Large intestine (tissue), 12 donors: ENCODE measurements at places on chromosomes 6 and 20. TPM values are rescaled to one million over a fixed set of nuclear protein-coding genes. Genes with fewer than 3 reads are reported as not detected.

GRCh38 chr6:151649835-151650234 is 156.0 kb downstream of the CCDC170 start:
- DNase-seq, result no peak

DNA sequence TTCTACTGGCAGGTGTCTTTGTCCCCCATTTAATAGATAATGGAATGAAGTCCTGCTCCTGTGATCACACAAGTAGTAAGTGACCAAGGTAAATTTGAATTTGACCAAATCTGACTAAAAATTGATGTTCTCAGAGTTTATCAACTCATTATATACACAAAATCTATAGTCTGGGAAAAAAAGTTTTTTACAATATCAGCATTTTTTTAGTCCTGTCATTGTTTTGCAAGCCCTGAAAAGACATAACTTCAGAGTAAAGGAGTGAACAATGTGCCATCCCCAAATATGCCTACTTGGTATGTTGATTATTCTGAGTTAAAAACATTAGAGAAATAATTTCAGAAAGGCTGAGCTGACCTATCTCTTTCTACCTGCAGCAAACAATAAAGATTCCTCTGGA is 114.2 kb downstream of the C6orf58 start:
- DNase-seq, result no peak

- no peak for DNase-seq
These were observed 40.2 kb upstream of the MRGBP start for GRCh38 chr20:62755817-62756724.

GRCh38 chr6:139853302-139853992 is 479.0 kb upstream of the CITED2 start:
- peak; percentile 91 for DNase-seq

DNA sequence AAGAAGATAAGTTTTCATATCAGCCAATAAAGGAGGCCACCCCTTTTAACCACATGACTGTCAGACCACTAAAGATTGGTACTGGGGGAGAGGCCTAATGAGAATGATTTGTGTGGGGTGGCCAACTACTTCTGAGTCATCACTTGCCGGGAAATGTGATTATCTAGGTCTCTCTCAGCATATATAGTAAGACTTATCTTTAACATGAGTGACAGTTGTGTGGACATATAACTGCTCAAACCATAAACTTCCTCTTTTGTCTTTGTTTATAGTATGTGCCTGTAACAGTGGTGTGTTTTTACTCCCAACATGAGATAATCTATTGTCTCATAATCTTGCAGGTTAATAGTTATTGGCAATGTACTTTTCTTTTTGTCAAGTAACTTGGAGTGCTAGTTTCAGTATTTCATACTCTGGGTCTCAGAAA is 312.4 kb downstream of the CDKAL1 start:
- no peak for DNase-seq

DNA sequence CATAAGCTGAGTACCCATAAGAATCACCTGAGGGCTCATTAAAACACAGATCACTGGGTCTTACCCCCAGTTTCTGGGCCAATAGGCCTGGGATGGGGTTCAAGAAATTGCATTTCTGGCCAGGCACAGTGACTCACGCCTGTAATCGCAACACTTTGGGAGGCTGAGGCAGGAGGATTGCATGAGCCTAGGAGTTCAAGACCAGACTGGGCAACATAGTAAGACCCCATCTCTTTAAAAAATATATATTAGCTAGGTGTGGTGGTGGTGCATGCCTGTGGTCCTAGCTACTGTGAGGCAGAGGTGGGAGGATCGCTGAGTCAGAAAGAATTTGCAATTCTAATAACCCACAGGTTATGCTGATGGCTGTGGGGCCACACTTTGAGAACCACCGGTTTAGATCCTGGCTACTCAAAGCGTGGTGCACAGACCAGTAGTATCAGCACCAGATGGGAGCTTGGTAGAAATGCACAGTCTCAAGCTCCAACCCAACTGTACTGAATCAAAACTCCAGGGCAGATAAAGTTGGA is 2.0 kb downstream of the CCM2L start:
- no peak for DNase-seq

DNA sequence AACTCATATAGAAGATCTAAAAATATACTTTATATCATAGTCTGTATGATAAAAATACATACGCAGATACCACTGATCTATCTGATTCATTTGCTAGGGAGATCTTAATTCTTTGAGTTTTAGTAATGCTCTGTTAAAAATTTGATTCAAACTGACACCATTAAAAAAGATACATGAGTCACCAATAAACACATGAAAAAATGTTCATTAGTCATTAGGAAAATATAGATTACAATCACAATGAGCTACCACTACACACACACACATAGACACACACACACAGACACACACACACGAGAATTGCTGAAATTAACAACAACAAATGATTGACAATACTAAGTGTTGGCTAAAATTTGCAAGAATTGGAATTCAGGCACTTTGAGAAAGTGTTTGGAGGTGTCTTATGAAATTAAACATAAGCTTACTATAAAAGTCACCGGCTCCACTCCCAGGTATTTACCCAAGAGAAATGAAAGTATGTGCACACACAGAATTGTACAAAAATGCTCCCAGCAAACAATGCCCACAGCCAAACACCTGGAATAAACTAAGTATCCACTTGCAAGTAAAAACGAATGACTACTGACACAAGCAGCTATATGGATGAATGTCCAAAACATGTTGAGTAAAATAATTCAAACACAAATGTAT is 117.7 kb upstream of the GGTLC1 start:
- no peak for DNase-seq

GRCh38 chr20:13701486-13701885 is 62.8 kb upstream of the TASP1 start:
- no peak for DNase-seq

- DNase-seq, result no peak
These were observed 16.2 kb downstream of the PM20D2 start for GRCh38 chr6:89162047-89162371.

- DNase-seq, result no peak
These were observed 183.2 kb downstream of the TINAG start for GRCh38 chr6:54491431-54491830.

DNA sequence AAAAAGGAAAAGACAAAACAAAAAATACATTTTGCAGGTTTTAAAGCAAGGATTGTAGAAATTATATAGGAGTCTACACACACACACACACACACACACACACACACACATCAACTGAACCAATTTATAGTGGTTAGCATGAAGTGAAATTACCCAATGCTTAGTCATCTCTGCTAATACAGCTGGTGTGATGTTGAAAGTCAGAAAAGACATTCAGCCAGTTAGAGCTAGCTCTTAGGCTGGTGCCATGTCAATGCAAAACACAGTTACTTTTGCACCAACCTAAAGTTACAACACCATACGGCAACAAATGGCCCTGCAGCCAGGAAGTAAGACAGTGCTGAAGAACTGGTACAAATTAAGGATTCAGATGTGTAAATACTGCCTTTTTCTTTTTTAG is 15.2 kb downstream of the FAM210B start:
- no peak for DNase-seq

- DNase-seq, result no peak
These were observed 22.0 kb downstream of the RANBP9 start for GRCh38 chr6:13689511-13690256.

DNA sequence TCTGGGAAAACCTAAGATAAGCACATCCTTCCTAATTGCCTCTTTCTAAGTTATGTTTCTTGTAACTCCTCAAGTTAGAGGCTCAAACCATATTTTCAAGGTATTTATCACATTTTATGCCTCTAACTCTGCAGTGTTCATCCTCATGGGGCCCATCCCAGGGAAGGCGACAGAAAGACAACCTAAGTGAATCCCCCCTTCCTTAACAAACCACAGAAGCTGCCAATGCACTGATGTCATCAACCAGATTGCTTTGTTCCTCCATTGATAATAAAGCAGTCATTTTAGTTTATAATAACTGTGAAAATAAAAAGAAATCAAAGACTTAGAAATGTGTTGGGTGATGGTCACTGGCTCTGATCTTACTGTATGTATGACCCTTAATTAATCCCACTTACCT is 119.5 kb upstream of the TCF21 start:
- DNase-seq, result no peak

DNA sequence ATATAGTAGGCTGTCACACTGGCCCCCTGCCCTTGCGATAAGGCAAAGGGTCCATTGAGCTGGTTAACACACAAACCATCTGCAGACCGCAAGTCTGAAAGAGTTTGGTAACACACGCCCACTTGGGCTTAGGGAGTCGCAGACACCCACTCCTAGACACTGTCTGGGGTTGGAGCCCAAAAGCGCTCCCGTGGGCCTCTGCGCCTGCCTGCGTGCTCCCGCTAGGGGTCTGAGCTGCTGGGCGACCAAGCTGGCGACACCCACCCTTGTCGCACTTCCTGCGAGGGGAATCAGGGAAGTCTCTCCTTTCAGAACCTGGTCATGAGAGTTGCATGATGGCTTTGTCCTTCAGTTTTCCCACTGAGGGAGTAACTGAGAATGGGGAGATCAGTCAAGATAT is 653.0 kb downstream of the HTR1B start:
- no peak for DNase-seq

DNA sequence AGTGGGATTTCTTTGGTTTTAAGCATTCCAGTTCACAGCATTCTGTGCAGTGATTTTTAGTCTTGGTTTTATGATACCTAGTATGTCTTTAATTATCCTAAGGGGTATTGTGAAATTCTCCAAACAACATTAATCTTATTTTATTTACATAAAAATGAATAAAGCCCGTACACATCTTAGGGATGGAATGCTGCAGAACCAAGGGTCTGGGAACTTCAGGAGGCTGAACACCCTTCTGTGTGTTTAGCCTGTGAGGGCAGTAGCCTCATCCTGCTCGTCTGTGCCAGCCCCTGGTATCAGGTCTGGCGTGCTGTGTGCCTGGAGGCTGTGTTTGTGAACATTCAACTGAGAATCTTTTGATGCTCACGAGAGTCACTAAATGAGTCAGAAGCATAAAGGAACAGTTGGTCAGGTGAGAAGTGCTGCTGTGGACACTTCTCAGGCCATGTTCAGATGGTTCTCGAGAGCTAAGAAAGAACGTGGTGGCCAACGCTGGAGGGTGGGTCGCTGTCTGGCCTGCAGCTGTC is 25.2 kb upstream of the C20orf204 start:
- no peak for DNase-seq

GRCh38 chr6:29905286-29905685 is 37.0 kb upstream of the HLA-A start:
- no peak for DNase-seq

DNA sequence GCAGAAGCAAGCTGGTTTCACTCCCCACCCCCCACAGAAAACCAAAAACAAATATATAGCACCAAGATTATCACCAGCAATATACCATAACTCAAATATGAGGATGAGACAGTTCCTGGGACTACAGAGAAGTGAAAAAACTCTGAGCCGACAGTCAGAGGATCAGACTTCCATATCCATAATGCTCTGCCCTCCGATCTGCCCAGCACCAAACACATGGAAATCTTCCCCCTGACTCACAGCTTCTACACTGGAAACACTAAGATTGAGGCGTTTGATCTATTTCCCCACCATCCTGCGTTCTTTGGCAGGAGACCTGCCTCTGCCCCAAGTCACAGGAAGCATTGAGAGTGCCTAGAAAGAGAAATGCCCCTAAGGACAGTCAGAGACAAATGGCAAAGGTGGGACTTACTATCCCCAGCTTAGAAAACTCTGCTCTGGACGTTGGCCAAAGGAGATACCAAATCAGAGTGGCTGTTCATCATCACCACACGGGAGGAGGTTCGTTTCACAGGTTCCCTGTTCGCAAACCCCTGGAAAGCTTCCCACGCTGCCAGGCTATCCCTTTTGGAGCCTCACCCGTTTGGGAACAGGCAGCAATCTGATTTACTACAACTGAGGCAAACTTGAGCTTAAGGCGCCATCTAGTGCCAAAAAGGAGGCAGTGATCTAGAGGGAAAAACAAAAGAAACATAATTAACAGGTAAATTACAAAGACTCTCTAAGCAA is 48.7 kb upstream of the SRSF6 start:
- DNase-seq, result no peak

DNA sequence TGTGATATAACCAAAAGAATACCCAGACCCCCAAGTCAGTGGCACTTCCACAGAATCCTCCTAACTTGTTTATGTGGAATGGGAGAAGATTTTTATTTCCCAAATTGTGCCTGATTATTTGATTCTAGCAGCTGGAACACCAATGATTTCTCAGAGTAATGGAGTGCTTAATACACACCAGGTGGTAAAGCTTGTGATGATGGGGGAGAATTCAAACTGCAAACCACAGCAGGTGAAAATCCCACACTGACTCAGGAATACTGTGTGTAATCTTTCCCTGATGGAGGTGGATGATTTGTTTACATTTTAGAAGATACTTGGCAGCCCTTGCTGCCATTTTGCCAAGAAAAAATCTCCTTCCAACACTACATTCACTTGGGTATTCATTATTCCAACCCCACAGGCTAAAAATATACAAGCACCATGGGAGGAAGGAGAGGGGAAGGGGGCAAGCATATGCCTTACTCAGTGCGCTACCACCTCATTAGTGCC is 212.7 kb upstream of the PLN start:
- DNase-seq, result no peak

GRCh38 chr6:29976588-29977424 is 34.5 kb downstream of the HLA-A start:
- peak; percentile 89 for DNase-seq

DNA sequence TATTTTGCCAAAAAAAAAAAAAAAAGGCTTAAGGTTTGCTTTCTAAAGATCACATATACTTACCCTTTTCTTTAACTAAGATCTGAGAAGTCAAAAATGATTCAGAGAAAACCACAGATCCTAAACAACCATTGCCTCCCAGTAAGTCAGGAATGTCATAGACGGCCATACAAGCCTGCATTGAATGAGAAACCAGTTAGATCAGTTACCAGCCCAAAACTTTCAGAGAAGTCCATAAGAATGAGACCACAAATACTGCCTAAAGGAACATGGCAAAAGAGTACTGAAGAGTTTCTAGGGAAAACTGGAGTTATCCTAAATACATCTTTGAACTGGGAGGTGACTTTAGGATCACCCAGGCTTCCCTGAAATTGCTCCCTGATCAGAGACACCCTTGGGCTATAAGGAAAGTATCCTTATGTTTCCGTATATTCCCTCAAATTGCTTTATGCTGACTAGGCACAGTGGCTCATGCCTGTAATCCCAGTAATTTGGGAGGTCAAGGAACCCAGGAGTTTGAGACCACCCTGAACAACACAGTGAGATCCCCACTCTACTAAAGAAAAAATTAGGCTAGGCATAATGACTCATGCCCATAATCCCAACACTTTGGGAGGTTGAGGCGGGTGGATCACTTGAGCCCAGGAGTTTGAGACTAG is 79.4 kb upstream of the SLC4A11 start:
- no peak for DNase-seq

The FABP7 gene
- 0.13 TPM for polyA plus RNA-seq

The MEA1 gene
- 73.8 TPM for polyA plus RNA-seq

The TCFL5 gene
- polyA plus RNA-seq, result 6.8 TPM

The IPCEF1 gene
- 2.2 TPM for polyA plus RNA-seq

The SPTLC3 gene
- polyA plus RNA-seq, result 42.0 TPM

The IMPG1 gene
- 3.4 TPM for polyA plus RNA-seq

The ZC2HC1B gene
- not detected for polyA plus RNA-seq

The ZC3H12D gene
- 3.5 TPM for polyA plus RNA-seq

The CYP39A1 gene
- polyA plus RNA-seq, result 3.4 TPM

The GRM1 gene
- 0.04 TPM for polyA plus RNA-seq
